ENCODE measurements at places on chromosomes 16 and 17. TPM values are rescaled to one million over a fixed set of nuclear protein-coding genes. Genes with fewer than 3 reads are reported as not detected.

Gene CCL7
- total RNA-seq: not detected

- DNase-seq: peak; percentile 50
Observed at GRCh38 chr17:56891751-56892150, 22.1 kb downstream of the TRIM25 start.

- no peak for DNase-seq
Observed at GRCh38 chr16:47787696-47788095, 326.6 kb downstream of the PHKB start.

DNA sequence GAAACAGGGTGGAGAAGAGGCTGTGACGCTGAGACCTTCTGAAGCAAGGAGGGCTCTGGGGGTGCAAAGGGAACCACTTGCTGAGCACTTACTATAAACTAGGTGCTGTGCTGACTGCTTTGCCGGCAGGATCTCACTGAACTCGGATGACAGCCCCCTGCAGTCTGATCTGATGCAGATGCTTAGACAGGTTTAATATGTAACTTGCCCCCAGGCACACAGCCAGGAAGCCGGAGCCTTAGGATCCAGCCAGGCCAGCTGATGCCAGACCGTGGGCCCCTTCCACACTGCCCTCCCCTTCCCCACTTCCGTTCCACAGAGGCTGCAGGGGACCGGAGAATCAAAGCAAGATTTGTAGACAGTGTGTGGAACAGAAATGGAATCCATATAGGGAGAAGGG lies 23.1 kb downstream of the SPACA3 start:
- DNase-seq: no peak

DNA sequence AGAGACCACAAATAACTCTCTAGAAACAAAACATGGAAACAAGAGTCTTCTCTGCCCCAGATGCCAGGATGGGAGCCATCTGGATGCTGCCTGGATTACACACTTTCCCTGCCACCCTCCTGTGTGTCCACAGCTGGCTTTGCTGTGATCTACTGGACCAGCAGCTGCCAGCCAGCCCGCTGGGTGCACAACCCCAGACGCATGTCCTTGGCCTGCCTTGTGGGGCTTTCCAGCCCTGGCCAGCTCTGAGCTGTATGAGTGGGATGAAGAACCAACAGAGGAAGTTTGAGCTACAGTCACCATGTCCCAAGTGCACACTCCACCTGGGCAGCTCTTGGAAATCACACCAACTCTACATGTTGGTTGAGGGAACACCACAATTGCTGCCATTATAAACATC lies 57.0 kb upstream of the TNRC6C start:
- no peak for DNase-seq

DNA sequence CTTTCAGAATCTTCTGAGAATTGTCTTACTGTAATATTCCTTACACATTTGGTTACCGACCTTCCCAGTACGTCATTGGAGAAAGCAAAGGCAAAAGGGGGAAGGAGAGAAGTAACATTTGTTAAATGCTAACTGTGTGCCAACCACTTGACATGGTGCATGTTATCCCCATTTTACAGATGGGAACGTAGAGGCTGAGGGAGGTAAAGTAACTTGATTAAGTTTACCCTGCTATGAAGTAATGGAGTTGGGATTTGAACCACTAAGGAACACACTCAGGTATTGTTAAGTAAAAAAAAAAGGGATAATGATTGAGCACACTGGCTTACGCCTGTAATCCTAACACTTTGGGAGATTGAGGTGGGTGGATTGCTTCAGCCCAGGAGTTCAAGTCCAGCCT lies 156.4 kb downstream of the PRKCA start:
- no peak for DNase-seq

GRCh38 chr17:64281962-64282752 lies 19.1 kb upstream of the TEX2 start:
- DNase-seq: no peak

GRCh38 chr16:1455190-1456171 lies 11.1 kb upstream of the CCDC154 start:
- no peak for DNase-seq

Gene TBX2
- total RNA-seq: 0.50 TPM

DNA sequence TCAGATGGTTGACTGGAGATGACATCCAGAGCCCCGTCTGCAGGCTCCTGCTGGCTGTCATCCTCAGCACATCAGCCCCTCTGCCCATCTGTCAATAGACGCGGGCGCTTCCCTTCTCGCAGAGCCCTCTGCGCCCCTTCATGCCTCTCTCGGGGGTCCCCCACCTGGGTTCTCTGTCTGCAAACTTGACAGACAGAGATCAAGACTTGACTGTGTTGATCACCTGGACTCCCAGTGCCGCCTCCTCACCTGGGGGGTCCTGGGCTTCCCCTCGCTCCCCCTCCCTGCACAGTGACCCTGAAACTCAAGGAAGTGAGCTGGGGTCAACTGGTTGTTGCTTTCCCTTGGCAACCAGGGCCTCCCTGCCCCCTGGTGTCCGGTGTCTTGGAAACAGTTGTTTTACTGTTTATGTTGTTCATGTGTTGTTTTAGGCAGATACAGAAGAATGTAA lies 31.9 kb downstream of the RNF213 start:
- DNase-seq: no peak

GRCh38 chr17:31535581-31535981 lies 144.1 kb downstream of the RAB11FIP4 start:
- no peak for DNase-seq

Gene STAC2
- not detected for total RNA-seq

GRCh38 chr17:3905017-3905520 lies 11.2 kb downstream of the P2RX1 start:
- no peak for DNase-seq

DNA sequence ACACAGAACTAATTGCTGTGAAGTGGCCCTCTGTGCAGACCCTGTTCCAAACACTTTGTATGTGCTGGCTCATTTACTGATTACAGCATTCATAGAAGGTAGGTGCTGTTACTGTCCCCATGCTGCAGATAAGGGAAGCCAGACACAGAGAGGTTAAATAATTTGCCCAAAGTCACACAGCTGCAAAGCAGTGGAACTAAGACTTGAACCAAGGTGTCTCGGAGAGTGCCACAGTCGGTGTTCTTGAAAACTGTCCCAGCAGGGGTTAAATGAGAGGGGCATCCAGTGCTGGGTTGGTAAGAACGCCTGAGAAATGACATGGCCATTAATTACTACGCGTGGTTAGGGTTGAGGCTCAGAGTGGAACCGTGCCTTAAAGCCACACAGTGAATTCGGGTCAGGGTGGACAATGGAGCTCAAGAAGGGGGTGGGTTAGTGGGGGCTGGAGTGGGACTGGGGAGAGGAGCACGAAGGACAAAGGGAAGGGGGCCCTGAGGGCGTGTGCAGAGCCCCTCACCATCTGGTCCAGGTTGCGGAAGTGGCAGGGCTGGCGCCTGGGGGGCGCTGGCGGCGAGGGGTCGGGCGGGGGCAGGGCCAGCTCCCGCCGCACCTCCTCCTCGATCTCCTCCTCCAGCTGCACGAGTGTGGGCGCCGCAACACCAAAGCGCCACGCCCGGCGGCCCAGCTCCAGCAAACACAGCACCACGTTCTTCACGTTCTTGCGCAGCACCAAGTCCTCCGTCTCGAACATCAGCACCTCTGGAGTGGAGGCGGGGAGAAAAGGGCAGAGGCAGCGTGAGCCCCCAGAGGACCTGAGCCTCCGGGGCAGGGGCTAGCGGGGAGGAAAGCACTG lies 3.3 kb downstream of the GAS2L2 start:
- no peak for DNase-seq

Gene PPM1D
- 20.0 TPM for total RNA-seq

- no peak for DNase-seq
Observed at GRCh38 chr16:59699786-59700185, 965.7 kb upstream of the GOT2 start.

DNA sequence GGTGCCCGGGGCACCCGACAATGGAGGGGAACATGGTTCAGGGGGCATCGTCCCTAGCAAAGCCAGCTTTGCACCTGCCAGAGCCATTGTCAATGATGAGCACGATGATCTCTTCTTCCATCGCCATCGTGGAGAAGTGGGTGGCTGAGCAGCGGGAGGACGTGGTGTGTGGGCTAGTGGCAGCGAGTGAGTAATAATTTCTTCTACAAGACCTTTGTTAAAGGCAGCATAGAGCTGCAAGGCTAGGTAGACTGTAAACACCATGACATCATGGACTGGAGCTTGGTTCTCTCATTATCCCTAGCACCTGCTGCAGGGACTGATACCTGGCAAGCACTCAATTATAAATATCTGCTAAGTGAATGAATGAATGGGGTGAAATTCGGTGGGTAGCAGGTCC lies 6.7 kb upstream of the HEATR3 start:
- DNase-seq: no peak

DNA sequence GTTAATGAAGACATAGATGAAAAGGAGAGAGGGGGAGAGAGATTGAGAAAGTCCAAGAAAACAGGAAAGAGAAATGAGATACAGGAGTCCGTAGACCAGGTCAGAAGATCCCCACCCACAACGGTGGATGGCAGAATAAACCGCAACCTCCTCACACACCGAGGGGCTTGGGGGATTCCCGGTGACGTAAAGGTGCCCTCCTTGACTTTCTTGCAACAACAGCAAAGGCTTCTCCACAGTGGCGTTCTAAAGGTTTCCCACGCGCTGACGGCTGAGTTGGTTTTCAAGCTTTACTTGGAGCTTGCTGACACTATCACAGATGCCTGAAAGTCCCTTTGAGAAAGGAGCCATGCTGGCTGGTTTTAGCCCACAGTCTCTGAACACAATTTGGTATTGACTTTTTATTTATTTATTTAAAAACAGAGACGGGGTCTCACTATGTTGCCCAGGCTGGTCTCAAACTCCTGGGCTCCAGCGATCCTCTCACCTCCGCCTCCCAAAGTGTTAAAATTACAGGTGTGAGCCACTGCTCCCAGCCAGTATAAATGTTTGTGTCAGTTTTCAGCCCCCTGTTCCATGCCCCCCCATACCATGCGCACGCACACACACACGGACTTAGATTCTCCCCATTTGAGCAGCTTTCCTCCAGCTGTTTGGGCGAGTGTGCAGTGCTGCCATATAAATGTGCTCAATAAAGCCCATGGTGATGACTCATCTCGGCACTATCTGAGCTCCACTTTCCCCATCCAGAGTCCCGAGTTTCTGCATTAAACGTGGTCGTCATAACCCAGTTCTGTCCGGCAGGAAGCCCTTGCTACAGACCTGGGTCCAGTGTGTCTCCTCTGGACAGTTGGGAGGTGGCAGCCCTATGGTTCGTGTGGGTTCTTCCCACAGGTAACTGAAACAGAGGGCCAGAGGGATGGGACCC lies 33.0 kb upstream of the SEC14L1 start:
- DNase-seq: peak; percentile 25

GRCh38 chr16:4660454-4661007 lies 32.8 kb upstream of the NUDT16L1 start:
- DNase-seq: peak; percentile 33

DNA sequence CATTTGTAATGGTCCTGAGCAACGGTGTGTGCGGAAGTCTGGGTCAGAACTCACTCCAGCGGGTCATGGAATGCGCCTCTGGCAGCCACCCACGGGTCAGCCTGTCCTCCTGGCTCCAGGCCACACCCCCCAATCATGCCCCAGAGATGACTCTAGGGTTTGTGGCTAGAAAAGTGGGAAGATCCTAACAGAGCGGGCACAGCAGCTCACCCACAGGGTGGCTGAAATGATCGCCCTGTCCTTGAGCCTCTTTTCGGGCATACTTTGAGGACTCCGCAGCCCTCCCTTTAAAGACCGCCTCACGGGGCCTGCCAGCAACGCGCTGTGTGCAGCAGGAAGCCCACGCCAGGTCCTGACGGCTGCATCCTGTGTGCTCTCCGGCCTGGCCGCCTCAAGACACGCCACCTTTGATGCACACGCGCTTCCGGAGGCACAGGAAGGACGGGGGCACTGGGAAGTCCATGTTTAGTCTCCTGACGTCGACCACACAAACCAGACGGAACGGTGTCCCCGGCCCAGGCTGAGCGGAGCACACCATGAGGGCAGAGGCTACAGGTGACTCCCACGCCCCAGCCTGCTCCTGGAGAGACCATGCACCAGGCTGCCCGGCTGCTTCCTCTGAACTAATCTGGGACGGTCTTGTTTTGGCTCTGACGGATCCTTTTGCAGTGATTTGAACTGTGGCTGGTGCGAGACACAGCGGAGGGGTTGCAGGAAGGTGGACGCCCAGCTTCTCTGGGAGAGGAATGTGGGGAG lies 92.9 kb downstream of the TBC1D16 start:
- DNase-seq: no peak

Gene TNFRSF13B
- total RNA-seq: 1.1 TPM

GRCh38 chr17:27793168-27793905 lies 7.0 kb downstream of the NOS2 start:
- DNase-seq: no peak

GRCh38 chr16:27475561-27475960 lies 73.6 kb downstream of the IL21R start:
- no peak for DNase-seq

Gene FBXW10B
- not detected for total RNA-seq

Gene GGT6
- not detected for total RNA-seq

DNA sequence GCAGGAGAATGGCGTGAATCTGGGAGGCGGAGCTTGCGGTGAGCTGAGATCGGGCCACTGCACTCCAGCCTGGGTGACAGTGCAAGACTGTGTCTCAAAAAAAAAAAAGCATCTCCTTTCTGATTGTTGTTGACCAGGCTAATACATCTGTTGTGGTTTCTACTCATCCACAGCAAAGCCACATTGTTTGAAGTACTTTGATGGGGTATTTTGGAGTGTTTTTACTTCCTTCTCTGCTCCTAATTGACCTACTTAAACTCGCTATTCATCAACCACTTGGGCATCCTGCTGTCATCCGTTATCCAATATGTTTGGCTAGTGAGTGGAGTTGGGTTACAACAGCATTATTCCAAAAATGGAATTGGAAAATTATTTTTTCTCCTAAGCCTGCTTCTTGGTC lies 3.5 kb upstream of the CDC27 start:
- no peak for DNase-seq

DNA sequence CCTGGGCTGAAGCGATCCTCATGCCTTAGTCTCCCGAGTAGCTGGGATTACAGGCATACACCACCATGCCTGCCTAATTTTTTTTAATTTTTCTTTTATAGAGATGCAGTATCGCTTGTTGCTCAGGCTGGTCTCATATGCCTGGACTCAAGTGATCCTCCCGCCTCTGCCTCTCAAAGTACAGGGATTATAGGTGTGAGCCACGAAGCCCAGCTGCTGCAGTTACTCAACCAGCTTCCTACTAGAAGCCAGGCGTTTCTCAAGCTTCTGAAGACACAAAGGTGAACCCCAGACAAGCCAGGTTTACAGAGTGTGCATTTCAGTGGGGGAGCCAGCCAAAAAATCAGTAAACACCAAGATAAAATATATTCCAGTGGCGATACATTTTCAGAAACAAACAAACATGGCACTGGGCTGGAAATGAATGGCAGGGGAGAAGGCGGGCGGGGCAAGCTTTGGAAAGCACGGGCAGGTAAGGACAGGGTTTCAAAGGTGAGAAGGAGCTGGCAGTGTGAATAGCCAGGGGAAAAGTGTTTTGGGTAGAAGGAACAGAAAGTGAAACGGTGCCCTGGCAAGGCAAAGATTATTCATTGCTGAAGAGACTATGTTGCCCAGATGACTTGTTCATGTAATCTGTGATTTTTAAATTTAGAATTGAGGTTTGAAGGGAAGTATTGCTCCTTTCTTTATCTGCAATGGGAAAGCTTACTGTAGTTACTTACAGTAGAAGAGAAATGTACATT lies 471.1 kb downstream of the WWOX start:
- DNase-seq: no peak

- no peak for DNase-seq
Observed at GRCh38 chr16:50856991-50857390, 115.1 kb downstream of the CYLD start.
